Nucleus accumbens (tissue), 56 donors: ENCODE measurements at places on chromosomes 13 and 19.

DNA sequence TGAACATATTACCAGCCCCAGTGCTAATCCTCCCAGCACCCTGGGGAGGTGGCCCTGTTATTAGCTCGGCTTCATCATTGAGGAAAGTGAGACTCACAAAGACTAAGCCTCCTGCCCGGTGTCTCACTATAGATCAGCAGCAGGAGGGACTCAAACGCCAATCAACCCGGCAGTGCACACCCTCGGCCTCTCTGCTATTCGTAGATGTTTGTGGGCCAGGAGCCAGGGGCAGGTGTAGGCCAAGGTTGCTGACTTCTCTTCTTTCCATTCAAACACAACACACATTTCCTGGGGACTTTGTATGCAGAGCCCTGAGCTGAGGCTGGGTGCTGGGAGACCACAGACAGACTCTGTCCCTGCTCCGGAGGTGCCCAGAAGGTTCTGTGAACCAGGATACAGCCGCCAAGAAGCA is 9.4 kb upstream of the SBK3 start:
- DNase-seq = no peak

DNA sequence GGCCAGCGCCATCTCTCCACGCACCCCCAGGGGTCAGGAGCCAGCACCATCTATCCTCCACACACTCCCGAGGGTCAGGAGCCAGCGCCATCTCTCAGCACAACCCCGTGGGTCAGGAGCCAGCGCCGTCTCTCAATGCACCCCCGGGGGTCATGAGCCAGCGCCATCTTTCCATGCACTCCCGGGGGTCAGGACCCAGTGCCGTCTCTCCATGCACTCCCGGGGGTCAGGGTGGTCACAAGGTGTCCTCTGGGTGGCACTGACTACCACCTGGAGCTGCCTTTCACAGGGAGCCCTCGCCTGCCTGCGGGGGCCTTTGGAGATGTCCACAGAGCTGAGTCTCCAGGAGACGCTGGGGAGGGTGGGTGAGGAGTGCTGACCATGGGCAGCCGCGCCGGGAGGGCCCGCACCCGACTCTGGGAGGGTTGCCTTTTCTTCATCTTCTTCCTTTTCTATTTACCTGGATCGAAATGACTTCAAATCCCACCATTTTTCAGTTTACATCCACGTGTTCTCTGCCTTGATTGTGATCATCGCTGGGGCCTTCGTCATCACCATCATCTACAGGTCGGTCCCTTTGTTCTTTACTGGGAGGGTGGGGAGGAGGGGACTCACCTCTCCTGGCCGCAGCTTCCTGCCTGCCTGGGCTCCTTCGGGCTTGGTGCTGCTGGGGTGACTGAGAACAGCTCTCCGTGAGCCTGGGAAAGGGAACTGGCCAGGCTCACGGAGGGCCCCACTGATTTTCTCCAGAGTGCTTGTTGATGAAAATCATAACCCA is 19.1 kb downstream of the TEX29 start:
- DNase-seq = no peak

GRCh38 chr13:111909501-111909900 is 157.4 kb upstream of the SOX1 start:
- no peak for DNase-seq

DNA sequence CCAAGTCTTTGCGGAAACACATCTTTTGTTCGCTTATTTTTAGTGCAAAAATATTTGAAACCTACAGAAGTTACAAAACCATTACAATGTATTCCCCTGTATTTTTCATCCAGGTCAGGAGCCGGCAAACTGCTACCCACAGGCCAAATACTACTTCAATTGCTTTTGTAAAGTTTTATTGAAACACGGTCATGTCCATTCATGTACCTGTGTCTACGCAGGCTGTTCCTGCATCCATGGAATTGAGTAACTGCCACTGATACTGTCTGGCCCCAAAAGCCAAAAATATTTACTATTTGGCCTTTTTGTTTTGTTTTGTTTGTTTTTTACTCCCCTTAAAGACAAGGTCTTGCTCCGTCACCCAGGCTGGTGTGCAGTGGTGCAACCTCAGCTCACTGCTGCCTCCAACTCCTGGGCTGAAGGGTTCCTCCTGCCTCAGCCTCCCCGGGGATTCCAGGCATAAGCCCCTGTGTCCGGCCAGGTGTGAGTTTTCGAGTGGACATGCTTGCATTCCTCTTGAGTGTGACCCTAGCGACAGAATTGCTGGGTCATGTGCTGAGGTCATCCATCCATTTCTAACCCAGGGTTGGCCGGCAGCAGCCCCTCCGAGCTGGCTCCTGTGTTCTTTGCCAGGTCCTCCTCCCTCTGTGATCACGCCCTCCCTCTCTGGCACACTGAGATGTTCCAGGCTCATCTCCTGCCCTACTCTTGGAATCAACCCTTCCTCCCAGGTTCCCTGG is 10.9 kb upstream of the S1PR4 start:
- no peak for DNase-seq

- peak; percentile 72 for DNase-seq
Observed at GRCh38 chr19:55632463-55632834, 8.1 kb upstream of the ZNF784 start.

DNA sequence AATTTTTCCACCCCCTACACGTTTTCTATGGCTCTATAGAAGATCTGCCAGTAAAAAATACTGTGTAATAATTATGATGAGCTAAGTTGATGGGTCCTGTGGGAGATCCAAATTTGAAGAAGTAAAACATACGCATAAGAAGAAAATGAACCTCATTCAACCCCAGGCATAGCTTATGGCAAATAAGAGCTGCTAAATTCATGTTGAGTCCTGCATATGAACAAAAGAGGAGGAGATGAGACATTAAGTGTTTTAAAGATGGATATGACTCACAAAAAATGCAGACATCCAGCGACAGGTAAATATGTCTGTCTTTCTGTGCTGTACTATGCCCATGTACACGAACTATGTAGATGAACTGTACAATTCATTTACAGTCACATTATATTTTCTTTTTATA is 101.9 kb downstream of the LIG4 start:
- no peak for DNase-seq

DNA sequence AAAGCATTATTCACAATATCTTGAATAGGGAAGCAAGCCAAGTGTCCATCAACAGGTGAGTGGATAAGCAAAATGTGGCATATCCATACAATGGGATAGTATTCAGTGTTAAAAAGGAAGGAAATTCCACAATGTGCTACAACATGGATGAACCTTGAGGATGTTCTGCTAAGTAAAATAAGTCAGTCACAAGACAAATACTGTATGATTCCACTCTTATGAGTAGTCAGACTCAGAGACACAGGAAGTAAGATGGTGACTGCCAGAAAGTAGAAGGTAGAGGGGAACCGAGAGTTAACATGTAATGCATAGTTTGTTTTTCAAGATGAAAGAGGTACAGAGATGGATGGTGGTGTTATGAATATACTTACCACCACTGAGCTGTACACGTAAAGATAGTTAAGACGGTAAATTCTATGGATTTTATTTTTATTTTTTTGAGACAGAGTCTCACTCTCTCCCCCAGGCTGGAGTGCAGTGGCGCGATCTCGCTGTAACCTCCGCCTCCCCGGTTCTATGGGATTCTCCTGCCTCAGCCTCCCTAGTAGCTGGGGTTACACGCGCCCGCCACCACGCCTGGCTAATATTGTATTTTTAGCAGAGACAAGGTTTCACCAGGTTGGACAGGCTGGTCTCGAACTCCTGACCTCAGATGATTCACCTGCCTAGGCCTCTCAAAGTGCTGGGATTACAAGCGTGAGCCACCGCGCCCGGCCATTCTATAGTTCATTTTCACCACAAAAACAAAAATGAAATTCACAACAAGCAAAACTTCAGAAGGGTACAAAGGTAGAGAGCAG is 1.0 kb upstream of the CHAMP1 start:
- DNase-seq = no peak

DNA sequence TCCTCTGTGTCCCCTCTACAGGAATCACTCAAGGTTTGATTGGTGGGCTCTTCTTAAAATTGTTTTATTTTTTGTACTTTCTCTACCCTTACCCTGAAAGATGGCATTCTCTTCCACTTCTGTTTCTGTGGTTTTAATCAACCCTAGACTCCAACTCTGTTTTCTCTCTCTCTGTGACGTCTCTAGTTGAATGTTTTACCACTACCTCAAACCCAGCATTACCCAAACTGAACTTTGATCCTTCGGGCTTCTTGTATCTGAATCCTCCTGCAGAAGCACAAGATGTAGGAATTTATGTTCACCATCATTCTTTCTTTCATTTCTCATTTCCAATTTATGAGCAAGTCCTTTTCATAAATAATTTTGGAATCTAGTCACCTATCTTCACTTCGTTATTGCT is 39.9 kb downstream of the PCCA start:
- DNase-seq = no peak

- DNase-seq = no peak
Observed at GRCh38 chr19:5281588-5281987, 59.0 kb downstream of the PTPRS start.
